A549 treated with dexamethasone at 1 μM for 4 hours (cell line): ENCODE measurements at places on chromosomes 5 and 9. TPM values are rescaled to one million over a fixed set of nuclear protein-coding genes. Genes with fewer than 3 reads are reported as not detected.

Gene CNTFR
- 0.07 to 0.16 TPM (median 0.14 TPM) in 5 replicates for total RNA-seq

Gene PRDM9
- not detected in 5 replicates for total RNA-seq

Gene FOXI1
- total RNA-seq = not detected in 5 replicates

Gene FREM1
- total RNA-seq = not detected in 5 replicates

Gene C5orf22
- total RNA-seq = 12.2 to 15.3 TPM (median 14.3 TPM) in 5 replicates

Gene TRIP13
- total RNA-seq = 63.1 to 74.5 TPM (median 72.4 TPM) in 5 replicates

Gene LRRC14B
- not detected in 5 replicates for total RNA-seq

Gene WDR31
- 0.85 to 1.6 TPM (median 1.2 TPM) in 5 replicates for total RNA-seq

Gene GLRX
- total RNA-seq = 71.8 to 151 TPM (median 80.3 TPM) in 5 replicates

Gene NUTM2F
- total RNA-seq = not detected in 5 replicates

Gene JADE2
- 25.8 to 42.7 TPM (median 40.1 TPM) in 5 replicates for total RNA-seq

Gene CCL27
- 0.13 TPM in 2 of 5 replicates, not detected in the others for total RNA-seq

Gene IL5
- 0.47 TPM in 1 of 5 replicates, not detected in the others for total RNA-seq

Gene ABLIM3
- total RNA-seq = 16.8 to 25.1 TPM (median 21.0 TPM) in 5 replicates

Gene NDUFS4
- total RNA-seq = 95.9 to 143 TPM (median 99.0 TPM) in 5 replicates

Gene PCYOX1L
- total RNA-seq = 2.2 to 3.2 TPM (median 3.0 TPM) in 5 replicates

Gene CWC27
- total RNA-seq = 15.2 to 16.6 TPM (median 16.1 TPM) in 5 replicates

Gene LCN1
- total RNA-seq = 0.14 to 0.30 TPM (median 0.21 TPM) in 4 of 5 replicates, not detected in the other

Gene TAF11L13
- not detected in 5 replicates for total RNA-seq

Gene MARCHF3
- 0.39 to 1.3 TPM (median 0.97 TPM) in 5 replicates for total RNA-seq

Gene PLPP7
- 0.09 TPM in 1 of 5 replicates, not detected in the others for total RNA-seq

Gene PRRX2
- total RNA-seq = 5.6 to 11.2 TPM (median 9.4 TPM) in 5 replicates
